ENCODE measurements at places on chromosomes 1 and 21. TPM values are rescaled to one million over a fixed set of nuclear protein-coding genes. Genes with fewer than 3 reads are reported as not detected.

GRCh38 chr1:30466610-30467009 lies 256.8 kb downstream of the MATN1 start:
- H3K36me3 ChIP-seq, result no peaks in the 10 kb centered on the region
- peak overlapping the region; percentile 58 for H3K27ac ChIP-seq
- no peak overlapping the region for H3K4me3 ChIP-seq
- H3K4me1 ChIP-seq, result no peaks in the 10 kb centered on the region
- no peak for DNase-seq
- H3K27me3 ChIP-seq, result peaks cover 6% of the 10 kb centered on the region

NT5C1A gene
- total RNA-seq, result 0.71 TPM

CYB561D1 gene
- 33.6 TPM for total RNA-seq

DIRAS3 gene
- not detected for total RNA-seq
